ENCODE measurements at places on chromosomes 5 and 9.

GRCh38 chr9:93345643-93346230, 105.7 kb upstream of the FAM120A start:
- no peak for DNase-seq

DNA sequence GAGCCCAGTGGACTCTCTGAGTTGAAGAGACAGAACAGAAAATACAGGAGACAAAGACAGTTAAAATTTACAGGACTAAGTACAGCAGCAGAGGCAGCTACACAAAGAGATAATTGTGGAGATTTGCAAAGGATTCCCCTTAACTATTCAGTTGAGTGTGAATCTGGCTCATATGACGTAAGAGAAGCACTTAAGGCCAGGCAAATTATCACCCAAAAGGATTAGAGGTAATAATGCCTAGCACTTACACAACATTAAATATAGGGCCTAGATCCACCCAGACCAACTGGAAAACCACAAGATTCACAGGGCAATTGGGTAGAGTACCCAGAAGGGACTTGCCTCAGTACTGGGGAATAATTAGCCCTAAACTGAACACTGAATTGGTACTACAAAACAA, 41.3 kb downstream of the ADAMTS6 start:
- no peak for DNase-seq

- peak; percentile 69 for DNase-seq
Measured at GRCh38 chr9:122264360-122265148, at the start of the genes MRRF and RBM18. Gene MRRF (plus strand): TSS chr9:122264882. CDS start chr9:122270892, 6,010 bp downstream. Gene RBM18 (minus strand): TSS chr9:122264840. CDS start chr9:122261492, 3,348 bp downstream.

DNA sequence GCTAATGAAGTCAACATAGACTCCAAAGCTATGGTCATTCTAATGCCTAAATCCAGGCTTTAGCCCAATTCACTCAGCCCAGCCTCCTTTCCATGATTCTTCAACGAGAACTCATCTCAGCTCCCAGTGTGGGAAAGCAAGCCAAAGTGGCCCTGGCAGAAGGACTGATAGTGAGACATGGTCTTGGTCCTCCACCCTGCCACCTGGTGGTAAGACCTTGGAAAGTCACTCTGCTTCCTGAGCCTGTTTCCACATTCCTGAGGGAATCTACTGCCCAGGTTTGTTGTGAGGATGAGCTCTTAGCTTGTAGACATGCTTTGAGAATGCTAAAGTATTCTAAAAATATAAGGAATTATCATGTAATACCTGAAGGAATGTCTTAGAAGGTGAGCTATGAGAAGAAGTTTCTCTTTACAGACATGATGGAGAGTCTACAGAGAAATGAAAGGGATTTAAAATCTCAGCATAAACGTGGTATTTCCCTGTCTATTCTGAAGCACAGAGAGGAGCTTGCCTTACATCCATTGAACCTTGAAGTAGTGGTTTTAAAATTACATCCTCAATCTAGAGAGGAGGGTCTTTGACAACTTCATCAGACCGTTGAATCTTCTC, 173.5 kb downstream of the TRIM32 start:
- DNase-seq = no peak

- no peak for DNase-seq
Measured at GRCh38 chr9:129080298-129080600, 662 bp upstream of the DOLPP1 start.

DNA sequence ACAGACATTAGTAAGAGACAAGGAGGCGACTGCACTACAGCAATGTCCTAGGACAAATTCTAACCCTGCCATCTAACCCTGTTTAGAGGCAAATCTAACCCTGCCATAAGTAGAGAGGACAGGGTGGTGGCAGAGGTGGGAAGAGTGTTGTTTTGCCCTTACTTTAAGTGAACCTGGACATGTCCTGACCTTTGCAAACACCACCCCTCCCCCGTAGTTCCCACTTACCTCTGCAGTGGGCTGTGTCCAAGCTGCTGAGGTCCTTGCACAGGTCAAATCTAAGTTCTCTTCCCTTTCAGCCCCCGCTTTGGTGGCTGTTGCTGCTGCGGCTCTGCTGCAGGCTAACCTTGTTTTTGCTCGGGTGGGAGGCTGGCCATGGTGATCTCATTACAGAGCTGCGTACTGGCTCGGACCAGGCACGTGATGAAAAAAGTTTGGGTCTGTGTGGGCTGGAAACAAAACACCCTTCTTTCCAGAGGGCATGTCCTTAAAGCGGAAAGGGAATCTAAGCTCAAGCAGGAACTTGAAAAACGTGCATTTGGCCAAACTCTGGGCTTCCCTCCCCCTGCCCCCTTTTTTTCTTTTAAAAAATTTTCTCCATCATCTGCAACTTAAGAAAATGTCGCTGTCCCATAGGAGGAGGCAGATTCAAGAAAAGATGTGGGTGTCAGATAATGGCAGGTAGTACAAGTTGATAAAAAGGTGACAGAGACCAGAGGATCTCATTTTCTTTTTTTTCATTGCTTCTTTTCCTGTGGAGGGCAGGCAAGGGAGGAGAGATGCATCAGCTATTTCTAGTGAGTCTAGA, at the start of gene FAXDC2:
FAXDC2 (minus strand) TSS at position 349 of the 808 bp plus-strand sequence. CDS start 12,425 bp downstream, outside the sequence.
- DNase-seq = no peak

DNA sequence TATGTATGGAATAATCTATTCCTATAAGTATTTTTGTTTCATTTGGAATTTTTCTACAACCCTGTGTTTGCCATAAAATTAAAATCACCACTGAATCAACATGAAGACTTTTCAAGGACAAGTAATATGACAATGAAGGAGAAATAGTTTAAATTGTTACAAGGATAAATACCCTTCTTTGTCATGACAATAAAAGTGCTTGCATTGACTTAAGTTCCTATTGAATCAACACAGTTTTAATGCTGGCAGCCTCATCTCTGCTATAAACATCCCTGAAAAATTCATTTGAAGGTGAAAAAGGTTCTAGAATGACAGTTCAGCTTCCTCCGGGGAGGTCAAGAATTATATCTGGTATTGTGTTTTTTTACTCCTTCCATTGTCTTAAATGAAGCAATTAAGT, 1105.1 kb upstream of the CDH9 start:
- no peak for DNase-seq

GRCh38 chr5:127839072-127839471, 135.9 kb downstream of the CCDC192 start:
- DNase-seq = no peak

- DNase-seq = no peak
Measured at GRCh38 chr5:121726991-121727390, 124.7 kb upstream of the FTMT start.

DNA sequence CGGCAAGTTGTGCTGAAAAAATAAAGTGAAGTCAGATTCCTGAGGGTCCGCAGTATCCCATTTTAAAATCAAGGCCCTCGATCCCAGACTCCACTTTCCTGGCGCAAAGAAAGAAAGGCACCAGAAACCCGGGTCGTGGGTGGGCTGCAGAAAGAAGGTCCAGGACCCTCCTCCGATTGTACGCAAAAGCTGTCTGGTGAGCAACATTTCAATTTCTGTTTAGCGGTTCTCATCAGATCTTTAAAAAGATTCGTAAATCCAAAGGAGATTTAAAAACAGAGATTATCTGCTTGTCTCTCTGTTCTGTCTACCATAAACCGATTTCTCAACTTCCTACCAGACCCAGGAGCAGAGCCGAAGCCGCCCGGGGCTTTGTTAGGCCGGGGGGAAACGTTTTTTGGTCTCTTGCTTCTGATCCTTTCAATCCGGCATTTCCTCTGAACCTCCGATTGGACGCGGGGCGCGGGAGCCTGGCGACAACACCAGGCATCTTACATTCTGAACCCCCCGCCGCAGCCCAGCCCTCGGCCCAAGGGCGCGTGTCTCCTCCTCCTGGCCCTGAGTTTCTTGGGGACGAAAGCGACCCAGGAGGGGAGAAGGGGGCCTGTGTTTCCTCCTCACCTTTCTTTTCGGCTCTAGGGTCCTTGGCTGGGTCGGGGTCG, 746 bp downstream of the NKX2-5 start:
- DNase-seq = no peak

GRCh38 chr5:172549696-172550095, 91.4 kb upstream of the NEURL1B start:
- DNase-seq = no peak

- DNase-seq = no peak
Measured at GRCh38 chr9:130766021-130766926, 68.8 kb upstream of the ABL1 start.

- DNase-seq = no peak
Measured at GRCh38 chr5:168699002-168699401, 119.8 kb upstream of the PANK3 start.

GRCh38 chr9:125744616-125745015, 2.6 kb upstream of the PBX3 start:
- no peak for DNase-seq

DNA sequence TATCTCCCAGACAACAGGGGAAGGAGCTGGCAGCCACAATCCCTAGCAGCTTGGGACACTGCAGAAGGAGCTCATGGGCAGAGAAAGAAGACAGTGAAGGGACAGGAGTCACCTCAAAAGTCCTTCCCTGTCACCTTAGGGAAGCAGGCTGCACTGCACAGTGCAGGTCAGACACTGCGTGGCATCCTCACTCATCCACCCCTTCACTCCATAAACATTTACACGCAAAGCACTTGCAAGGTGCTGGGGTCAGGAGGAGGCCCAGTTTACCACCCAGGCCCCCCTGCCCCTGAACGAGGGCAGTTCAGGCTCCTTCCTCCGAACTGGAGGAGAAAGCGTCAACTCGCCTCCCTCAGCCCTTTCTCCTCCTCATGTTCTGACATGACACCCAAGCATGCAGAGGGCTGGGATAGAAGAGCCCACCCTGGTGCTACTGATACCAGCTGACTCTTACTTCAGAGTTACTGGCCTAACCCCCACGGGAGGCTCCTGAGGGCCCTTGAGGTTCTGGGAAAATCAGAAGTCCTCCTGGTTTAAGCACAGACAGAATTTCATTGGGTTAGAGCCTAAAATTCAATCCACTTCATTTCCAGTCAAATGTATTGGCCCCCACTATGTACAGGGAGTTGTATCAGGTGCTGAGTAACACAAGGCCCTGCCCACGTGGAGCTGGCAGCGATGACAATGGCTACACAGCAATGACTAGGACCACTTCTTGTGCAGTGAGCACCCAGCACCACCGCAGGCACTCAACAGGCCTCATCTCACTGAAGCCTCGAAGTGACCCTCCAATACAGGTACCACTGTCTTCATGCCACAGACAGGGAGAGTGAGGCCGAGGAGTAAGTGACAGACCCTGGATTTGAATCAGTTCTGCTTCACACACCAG, 70.4 kb downstream of the RAPGEF1 start:
- DNase-seq = no peak

DNA sequence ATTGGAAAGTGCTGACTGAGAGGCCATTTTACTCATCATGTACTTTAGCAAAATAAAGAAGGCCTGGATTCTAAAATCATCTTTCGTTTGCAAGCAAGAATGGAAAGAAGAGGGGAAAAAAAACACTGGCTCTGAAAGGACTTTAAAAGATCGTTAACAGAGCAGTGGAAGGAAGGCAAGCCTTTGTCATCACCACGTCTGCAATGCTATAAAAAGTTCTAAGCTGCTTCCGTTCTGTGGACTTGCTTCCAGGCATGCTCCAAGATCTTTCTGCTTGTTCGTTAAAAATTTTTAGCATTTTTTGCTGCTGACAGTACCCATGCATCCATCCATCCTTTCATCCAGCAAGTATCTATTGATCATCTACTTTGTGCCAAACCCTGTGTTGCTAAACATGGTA, 226.5 kb downstream of the GABBR2 start:
- DNase-seq = no peak

DNA sequence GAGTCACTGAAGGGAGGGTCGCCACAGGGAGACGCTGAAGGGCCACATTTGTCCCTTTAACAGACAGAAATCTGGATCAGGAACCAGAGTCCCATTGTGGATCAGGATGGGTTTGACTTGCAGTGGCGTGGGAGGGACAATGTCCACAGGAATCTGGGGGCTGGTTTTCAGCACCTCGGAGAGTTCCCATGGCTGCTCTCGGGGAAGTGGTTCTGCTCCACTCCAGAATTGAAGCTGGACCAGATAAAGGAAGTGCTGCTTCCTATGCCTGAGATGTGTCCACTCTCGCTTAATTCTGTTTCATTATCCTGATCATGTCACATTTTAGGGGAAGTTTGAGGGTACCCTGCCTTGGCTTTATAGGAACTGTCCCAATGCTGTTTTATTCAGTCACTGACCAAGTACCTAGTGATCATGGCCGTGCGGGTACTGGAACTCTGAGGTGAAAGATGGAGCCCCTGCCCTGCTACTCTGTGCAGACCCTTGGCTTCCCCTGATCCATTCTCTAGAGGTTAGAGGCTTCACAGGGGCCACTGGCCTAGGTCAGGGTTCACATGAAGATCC, 28.7 kb downstream of the ENHO start:
- DNase-seq = no peak

GRCh38 chr9:126292736-126293521, 33.7 kb upstream of the MVB12B start:
- no peak for DNase-seq

- no peak for DNase-seq
Measured at GRCh38 chr5:1103505-1104326, 8.1 kb downstream of the SLC12A7 start.

GRCh38 chr9:108709997-108710396, 145.8 kb downstream of the ACTL7B start:
- no peak for DNase-seq

DNA sequence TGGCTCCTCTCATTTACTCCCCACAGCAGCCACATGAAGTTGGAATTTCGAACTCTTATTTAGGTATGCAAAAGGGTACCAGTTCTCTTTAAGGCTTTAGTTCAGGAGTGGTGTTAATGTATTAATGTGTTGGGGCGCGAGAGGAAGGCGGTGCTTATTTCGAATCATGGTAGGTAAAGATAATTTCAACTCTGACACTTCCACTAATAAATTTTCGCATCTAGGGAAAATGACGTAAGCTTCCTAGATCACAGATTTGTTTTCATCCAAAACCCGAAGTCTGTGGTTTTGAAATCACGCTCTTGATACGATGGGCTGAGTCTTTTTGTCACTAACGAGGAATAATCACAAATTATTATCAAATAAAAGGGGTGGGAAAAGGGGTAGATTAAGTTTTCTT, 681 bp downstream of the PPWD1 start:
- no peak for DNase-seq

DNA sequence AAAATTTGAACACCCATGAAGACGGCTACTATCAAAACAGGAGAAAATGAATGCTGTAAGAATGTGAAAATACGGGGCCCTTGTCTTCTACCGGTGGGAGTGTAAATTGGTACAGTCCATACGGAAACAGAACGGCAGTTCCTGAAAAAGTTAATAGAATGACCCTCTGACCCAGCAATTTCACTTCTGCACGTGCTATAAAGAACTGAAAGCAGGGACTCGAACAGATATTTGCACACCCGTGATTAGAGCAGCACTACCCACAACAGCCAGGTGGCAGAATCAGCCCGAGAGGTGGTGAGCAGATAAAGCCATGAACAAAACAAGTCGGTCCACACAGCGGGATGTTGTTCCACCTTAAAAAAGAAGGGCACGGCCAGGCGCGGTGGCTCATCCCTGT, 22.6 kb upstream of the SLC12A7 start:
- DNase-seq = no peak

DNA sequence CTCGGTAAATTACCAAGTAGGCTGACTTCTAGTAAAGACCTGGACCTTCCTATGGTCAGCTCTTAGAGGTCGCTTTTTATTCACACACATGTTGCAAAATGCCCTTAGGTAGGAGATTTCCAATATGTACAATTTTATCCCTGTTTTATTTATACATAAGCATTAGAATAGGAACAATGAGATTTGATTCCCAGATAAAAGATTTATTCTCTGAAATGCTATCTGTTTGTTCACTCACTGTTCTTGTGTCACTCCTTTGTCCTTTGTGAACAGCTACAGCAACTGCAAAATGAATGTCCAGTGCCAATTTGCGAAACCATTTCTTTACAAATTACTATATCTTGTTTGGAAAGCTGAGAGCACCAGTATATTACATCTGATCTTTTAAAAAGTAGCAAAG, 991.5 kb upstream of the TYRP1 start:
- DNase-seq = no peak
